ENCODE measurements at places on chromosomes 2 and 18. TPM values are rescaled to one million over a fixed set of nuclear protein-coding genes. Genes with fewer than 3 reads are reported as not detected.

The SCG2 gene
- 0.98 TPM for total RNA-seq

The L3MBTL4 gene
- not detected for total RNA-seq

The MC4R gene
- total RNA-seq = not detected

The CFLAR gene
- 97.1 TPM for total RNA-seq

The PRSS56 gene
- 0.13 TPM for total RNA-seq

The SCN3A gene
- total RNA-seq = not detected

The SYT4 gene
- not detected for total RNA-seq

The TRIM54 gene
- total RNA-seq = 0.88 TPM

The CRYGC gene
- not detected for total RNA-seq

The VWA3B gene
- not detected for total RNA-seq

The CHRND gene
- not detected for total RNA-seq

The REEP1 gene
- total RNA-seq = 0.88 TPM

Measured in A549 treated with Hydrocortisone at 1 μM for 4 hours (cell line).